ENCODE measurements at places on chromosomes 3 and 15. TPM values are rescaled to one million over a fixed set of nuclear protein-coding genes. Genes with fewer than 3 reads are reported as not detected.

ADGRG7 gene
- total RNA-seq = not detected

DNA sequence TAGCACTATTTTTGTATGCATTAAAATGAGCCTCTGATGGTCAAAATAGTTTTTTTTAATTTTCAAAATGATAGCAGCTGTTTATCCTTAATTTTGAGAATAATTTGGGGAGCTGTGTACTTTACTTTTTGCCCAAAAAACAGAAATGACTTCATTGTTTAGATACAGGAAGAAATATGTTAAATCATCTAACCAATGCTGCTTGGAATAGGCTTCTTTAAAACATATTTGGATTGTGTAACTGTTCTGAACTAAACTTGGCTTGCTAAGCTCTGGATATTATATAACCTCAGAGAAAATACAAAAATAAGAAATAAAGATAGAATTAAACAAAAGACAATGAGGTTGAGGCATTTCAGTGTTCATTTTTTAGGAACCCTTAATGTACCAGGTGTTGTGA lies 119.3 kb downstream of the SERPINI1 start:
- H3K4me1 ChIP-seq = no peaks in the 10 kb centered on the region
- H3K4me3 ChIP-seq = no peak overlapping the region
- H3K27me3 ChIP-seq = no peaks in the 10 kb centered on the region
- H3K27ac ChIP-seq = no peak overlapping the region
- DNase-seq = no peak

CLDN16 gene
- total RNA-seq = 0.11 TPM

SLC35G2 gene
- total RNA-seq = 11.6 TPM

DNA sequence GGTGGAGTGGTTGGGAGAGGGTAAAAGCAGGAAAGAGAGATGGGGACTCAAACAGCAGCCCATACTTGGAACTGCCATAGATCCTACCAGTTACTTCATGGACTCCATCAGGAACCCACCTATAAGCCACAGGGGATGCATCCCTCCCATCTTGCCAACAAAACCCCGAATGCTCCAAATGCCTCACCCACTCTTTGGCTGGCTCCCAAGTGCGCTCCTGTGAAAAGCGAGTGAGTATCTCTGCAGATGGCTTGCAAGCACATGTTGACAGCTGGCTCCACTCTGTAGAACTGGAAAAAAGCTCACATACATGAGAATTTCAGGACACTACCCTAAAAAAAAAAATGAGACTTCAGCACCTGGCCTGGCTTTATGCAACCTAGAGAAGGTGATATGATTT lies 151.0 kb downstream of the UBE3A start:
- no peak for DNase-seq
- no peaks in the 10 kb centered on the region for H3K36me3 ChIP-seq
- no peak overlapping the region for H3K27ac ChIP-seq
- no peaks in the 10 kb centered on the region for H3K4me1 ChIP-seq

- H3K27ac ChIP-seq = peak overlapping the region; percentile 9
- no peaks in the 10 kb centered on the region for H3K27me3 ChIP-seq
- peaks cover 86% of the 10 kb centered on the region for H3K36me3 ChIP-seq
- DNase-seq = no peak
Measured at GRCh38 chr3:120410116-120410515, 40.7 kb downstream of the FSTL1 start.

GRCh38 chr3:151430821-151431484 lies 29.9 kb downstream of the IGSF10 start:
- H3K27ac ChIP-seq = no peak overlapping the region
- no peaks in the 10 kb centered on the region for H3K27me3 ChIP-seq
- H3K4me1 ChIP-seq = peaks cover 28% of the 10 kb centered on the region

KLHL40 gene
- not detected for total RNA-seq

GRCh38 chr3:105866656-105867653 lies 1.9 kb downstream of the CBLB start:
- peaks cover 39% of the 10 kb centered on the region for H3K36me3 ChIP-seq
- no peaks in the 10 kb centered on the region for H3K27me3 ChIP-seq
- peaks cover 54% of the 10 kb centered on the region for H3K4me1 ChIP-seq

ARPP21 gene
- total RNA-seq = not detected

DNA sequence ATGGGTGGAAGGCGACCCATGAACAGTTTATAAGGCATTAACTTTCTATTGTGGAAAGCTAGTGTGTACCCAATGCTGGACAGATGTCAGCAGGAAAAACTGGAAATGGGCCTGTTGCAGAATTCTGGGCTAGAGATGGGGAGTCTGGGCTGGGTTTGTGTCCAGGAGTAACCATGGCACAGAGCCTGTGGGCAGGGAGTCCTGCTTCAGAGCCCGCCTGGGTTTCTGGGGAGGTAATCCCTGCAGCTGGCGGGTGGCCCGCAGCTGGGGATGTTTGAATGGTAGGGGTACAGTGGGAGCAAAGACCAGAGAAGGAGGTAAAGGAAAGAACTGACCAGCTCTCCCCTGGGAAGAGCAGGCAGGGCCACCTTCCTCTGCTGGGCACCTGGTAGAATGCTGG lies 25.7 kb downstream of the ACAA1 start:
- no peaks in the 10 kb centered on the region for H3K36me3 ChIP-seq
- no peak overlapping the region for H3K4me3 ChIP-seq
- DNase-seq = no peak

DNA sequence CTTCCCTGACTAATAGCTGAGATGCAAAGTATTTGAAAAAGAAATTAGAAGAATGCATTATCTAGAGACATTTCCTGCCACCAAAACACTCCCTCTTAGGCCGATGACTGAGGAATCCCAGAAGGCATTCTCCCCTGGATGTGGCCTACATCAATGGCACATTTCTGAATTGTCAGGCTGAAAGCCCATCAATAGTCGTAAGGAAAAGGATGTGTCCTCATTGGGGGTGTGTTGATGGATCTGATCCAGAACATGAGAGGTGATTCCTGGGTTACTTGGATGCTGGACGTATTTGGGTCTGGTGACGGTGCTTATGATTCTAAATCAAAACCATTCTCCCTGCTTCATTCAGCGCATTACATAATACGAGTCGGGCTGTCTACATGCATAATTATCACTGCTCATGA lies 216.9 kb upstream of the CDIN1 start:
- no peaks in the 10 kb centered on the region for H3K36me3 ChIP-seq
- peak overlapping the region; percentile 82 for H3K27ac ChIP-seq
- H3K4me3 ChIP-seq = peak overlapping the region; percentile 2
- DNase-seq = peak; percentile 79
- H3K27me3 ChIP-seq = no peaks in the 10 kb centered on the region

DNA sequence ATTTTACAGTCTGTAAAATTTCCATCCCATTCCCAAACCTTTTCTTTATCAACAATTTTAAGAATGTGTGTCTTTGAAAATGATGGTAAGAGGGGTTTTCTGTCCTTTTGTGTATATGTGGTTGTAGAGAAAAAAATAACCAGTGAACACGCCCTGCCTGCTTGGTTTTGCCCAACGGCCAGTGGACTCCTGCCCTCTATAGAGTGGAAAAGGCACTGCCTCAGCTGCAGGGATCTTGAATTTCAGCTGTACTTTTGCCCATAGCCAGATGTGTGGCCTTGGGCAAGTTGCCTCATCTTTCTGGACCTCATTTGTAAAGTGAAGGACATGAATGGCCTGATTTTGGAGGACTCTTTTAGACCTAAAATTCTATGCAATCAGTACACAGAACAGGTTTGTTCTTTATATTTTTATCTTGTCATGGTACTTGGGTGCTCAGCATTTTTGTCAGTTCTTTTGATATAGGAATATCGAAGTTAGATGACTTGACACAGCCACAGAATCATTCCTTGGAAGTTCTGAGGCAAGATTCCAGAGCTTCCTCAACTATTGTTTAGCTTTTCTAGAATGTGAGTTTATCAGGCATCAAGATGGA lies 81.0 kb downstream of the CLDN11 start:
- peak; percentile 85 for DNase-seq
- H3K27ac ChIP-seq = no peak overlapping the region
- no peaks in the 10 kb centered on the region for H3K36me3 ChIP-seq

DNA sequence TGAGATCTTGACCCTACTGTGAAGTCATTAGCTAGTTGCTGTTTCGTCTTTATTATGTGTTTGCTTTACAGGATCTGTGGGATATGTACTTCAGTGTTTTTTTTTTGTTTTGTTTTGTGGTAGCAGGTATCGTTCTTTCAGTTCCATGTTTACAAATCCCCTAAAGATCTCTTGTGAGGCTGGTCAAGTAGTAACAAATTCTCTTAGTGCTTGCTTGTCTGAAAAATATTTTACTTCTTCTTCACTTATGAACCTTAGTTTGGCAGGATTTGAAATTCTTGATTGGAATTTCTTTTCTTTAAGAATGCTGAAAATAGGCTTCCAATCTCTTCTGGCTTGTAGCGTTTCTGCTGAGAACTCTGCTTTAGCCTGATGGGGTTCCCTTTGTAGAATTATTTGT lies 235.8 kb upstream of the ALCAM start:
- H3K27me3 ChIP-seq = 0 out of 2 replicates have a peak, but pooled peaks cover 10% of the 10 kb centered on the region
- H3K4me1 ChIP-seq = no peaks in the 10 kb centered on the region
- H3K27ac ChIP-seq = no peak overlapping the region
- no peak overlapping the region for H3K4me3 ChIP-seq
- no peak for DNase-seq

HGD gene
- total RNA-seq = not detected

GRCh38 chr3:29521751-29522150 lies 240.9 kb downstream of the RBMS3 start:
- peaks cover 28% of the 10 kb centered on the region for H3K4me1 ChIP-seq
- H3K36me3 ChIP-seq = no peaks in the 10 kb centered on the region
- no peaks in the 10 kb centered on the region for H3K27me3 ChIP-seq
- DNase-seq = no peak

NLGN1 gene
- 20.1 TPM for total RNA-seq

DNA sequence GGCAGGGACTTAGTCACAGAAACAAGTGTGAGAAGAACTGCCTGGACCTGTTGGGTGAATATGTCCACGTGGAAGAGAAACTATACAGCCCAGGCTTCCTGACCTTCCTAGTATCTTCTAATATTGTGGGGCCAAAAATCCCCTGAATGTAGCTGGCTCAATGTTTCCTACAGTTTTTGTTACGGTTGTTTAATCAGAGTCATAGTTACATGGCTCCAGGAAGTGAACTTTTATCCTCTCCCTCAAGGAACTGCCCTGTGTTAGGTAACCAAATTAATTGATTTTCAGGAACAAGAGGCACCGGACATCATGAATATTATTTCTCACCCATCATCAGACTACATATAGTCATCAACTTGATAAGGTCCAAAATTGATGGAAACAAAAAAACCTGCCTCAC lies 59.0 kb downstream of the ANXA2 start:
- H3K4me1 ChIP-seq = no peaks in the 10 kb centered on the region
- H3K27me3 ChIP-seq = no peaks in the 10 kb centered on the region
- H3K27ac ChIP-seq = no peak overlapping the region
- no peaks in the 10 kb centered on the region for H3K36me3 ChIP-seq
- DNase-seq = no peak

Data from GM23248 (cell line).